Mesenteric fat pad (tissue), 1 donor: ENCODE measurements at places on chromosomes 1 and 21. TPM values are rescaled to one million over a fixed set of nuclear protein-coding genes. Genes with fewer than 3 reads are reported as not detected.

DNA sequence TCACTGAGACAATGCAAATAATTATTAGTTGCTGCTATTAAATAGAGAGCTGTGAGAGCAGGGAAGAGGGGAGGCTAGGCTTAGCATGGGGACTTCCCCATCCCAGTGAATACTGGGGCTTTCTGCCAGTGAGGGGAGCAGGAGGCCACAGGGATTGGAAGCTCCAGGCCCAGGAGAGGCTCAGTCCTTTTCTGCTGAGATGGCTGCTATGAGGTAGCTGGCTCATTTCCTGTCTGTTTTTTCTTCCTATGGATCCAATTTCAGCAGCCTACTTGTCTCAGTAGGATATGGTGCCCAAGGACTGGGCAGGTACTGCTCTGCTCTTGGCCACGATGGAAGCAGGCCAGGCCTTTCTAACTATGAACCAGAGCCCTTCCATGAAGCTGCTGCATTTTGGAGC, 10.0 kb downstream of the STMN1 start:
- no peak for DNase-seq

DNA sequence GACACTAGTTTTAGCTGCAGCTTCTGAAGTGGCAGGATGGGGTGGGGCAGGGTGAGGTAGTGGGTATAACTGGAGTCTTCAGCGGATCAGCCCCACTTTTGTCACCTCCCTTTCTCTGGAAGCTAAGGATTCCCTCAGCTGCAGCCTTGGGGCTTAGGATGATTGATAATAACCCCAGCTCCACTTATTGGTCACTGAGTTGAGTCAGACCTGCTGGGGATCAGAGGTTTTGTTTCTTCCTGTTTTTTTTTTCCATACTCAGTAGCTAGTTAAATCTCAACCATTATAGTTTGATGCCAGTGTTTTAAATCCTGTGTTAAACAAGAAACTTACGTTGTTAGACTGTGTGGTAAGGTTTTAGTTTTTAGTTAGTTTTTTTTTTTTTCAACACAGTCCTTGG, 57.2 kb downstream of the LAMC1 start:
- DNase-seq = no peak

DNA sequence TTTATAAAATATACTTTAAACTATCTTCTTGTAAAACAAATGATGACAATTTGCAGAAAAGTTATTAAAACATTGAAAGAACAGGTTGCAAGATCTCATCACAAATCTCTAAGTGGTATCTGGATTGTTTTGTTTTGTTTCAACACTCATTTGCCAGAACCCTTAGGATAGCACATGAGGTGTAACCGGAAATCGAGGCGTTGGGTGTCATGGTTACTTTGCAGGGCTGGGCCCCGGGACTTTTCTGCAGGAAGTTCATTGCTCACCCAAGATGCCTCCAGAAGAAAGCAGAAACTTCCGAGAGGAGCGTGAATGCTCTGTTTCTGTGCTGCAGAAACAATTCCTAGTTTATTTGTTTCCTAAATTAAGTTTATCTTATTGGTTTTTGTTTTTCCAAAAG, 2.5 kb downstream of the DISC1 start:
- DNase-seq = no peak

Gene HSPB7
- total RNA-seq = 342 TPM

Gene IGSF9
- total RNA-seq = 0.13 TPM
